ENCODE measurements at places on chromosomes 1 and 21. TPM values are rescaled to one million over a fixed set of nuclear protein-coding genes. Genes with fewer than 3 reads are reported as not detected.
A peak's percentile ranks its signal among the peaks of the same experiment; 100 is the strongest.

DNA sequence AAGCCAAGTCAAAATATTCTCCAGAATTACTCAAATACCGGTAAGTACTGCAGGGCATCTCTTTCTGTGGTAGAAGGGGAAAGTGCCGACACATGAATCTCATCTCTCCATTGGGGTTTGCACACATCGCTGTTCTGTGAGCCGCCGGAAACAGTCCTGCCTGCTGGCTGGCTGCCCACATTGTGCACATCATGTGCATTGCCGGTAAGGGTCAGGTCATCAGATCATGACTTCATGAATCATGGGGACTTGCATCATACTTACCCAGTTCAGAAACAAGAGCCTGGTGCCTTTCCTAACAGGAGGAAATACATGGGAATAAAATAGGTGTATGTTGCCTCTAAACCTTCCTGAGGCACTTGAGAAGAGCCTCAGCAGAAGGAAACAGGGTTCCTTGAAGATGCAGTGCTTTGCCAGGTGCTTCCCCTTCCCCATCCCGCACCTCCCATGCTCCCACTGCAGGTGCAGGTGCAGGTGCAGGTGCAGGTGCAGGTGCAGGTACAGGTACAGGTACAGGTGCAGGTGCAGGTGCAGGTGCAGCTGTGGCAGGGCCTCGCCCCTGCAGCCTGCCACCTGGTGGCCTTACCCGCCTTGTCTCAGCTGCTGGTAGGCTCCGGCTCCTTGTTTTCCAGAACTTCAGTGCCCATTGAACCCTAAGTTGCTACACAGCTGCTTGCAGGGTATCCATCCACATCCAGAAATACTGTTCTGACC lies 26.5 kb downstream of the GPR137B start:
- no peak for DNase-seq

- DNase-seq, result no peak
Observed at GRCh38 chr1:37442644-37443043, 31.7 kb upstream of the ZC3H12A start.

DNA sequence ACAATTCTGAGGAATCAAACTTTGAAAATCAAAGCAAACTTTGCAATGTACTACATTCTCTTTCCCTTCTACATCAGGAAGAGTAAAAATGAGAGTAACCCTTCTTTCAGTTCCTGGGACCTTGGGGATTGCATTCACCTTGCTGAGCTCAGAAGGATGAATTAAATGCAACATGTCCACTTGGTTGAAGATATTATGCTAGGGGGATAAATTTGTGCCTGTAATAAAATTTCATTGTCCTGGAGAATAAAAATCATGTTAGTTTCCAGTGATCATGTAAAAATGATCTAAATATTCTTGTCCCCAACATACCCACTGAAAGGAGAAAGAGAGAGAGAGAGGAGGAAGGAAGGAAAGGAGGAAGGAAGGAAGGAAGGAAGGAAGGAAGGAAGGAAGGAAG lies 587.1 kb upstream of the NEGR1 start:
- DNase-seq, result no peak

- no peak for DNase-seq
Observed at GRCh38 chr1:97017895-97018294, 296.3 kb downstream of the PTBP2 start.

DNA sequence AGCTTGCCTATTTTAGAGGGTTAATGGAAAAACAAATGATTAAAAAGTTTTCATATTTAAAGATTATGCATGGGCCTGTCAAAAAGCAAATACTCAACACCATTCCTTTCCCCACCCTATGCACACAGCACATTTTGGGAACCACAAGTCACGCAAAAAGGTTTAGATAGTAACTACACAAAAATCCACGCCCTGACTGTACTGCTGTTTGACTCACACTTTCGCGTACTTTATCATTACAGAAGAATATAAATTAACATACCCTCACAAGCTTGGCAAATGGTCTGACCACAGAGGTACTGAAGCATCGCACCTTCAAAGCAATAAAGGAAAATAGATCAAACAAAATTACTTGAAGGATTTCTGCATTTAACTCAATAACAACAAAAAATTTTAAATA lies 1.4 kb downstream of the ATP5PO start:
- no peak for DNase-seq

DNA sequence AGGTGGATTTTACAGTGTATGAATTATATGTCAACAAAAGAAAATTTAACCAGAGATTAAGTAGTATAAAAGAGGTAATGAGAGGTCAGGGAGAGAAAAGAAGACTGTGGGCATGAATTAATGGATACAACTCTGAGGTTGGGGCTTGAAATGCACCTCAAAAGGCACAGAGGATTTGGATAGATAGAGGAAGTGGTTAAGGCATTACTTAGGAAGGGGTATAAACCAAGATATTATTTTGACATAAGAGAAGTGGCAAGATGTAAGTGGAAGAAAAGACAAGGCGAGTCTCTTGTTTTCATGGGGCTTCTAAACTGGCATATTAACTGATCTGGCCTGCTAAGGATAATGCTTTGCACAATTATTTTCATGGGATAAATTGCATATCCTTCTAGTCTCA lies 34.1 kb downstream of the RAP1A start:
- no peak for DNase-seq

DNA sequence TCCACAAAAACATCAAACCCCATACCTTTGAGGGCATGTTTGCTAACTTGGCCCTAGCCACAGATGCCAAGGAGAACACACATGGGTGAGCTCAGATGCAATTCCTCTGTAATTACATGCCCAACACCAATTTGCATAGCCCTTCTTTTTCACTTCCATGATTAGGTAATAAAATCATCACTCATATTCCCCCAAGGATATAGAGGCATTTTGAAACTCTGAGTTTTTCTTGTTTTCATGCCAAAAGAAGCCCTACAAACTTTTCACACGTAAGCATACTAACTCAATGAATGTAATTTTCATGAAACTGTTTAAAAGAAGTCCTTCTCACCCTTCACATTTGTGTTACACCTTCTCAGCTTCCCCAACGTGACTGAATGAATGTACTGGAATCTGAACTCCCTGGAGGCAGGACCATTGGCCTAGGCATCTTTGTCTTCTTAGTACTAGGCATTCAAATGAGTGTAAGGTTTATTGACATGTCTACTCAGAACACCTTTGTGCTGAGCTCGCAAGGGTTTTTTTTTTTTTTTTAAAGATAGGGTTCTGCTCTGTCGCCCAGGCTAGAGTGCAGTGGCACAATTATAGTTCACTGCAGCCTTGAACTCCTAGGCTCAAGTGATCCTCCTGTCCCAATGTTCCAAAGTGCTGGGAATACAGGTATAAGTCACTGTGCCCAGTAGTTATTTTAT lies 31.0 kb downstream of the FBXO42 start:
- no peak for DNase-seq

DNA sequence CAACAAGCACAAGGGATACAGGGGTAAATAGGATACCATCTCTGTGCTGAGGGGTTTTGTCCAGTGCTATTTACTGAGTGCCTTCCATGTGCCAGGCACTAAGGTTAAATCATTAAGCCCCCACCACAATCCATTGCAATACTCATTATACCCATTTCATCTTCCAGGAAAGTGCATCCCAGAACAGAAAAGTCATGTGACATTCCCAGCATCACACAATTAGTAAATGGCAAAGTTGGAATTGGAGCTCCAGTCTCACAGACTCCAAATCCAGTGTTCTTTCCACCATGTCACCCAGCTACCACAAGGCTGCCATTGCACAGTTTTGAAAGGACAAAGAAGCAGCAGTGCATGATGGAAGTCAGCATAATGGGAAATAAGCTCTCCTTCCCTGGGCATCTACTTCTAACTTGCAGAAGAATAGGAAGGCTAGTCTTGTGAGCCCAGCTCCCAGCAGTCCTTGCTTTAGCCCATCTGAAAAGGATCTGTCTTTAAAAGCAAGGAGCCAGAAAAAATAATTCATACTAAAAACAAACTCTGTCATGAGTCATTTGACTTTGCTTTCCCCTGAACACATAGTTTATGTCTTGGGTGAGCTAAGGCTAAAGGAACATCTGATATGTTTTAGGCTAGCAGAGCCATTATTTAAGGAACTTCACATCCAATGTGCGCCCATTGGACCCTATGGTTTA lies 111.4 kb upstream of the HOOK1 start:
- no peak for DNase-seq

DNA sequence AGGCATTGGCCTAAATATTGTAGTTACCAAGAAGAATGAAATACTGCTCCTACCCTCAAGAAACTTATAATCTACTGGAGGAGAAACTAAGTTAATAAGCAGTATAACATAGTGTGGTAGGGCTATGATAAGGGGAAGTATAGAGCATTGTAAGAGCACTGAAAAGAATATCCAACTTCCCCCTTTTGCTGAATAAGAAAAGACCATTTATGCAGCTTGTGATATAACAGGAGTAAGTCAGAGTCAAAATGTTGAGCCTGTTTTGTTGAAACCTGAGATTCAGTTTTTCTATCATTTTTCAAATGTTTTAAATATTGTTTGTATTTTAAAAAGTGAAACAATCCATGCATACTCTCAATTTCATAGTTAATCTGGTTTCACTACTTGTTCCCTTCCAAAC lies 48.3 kb upstream of the FCRL4 start:
- no peak for DNase-seq

GRCh38 chr1:43851561-43852338 lies 81.9 kb upstream of the ARTN start:
- DNase-seq, result peak; percentile 69

DNA sequence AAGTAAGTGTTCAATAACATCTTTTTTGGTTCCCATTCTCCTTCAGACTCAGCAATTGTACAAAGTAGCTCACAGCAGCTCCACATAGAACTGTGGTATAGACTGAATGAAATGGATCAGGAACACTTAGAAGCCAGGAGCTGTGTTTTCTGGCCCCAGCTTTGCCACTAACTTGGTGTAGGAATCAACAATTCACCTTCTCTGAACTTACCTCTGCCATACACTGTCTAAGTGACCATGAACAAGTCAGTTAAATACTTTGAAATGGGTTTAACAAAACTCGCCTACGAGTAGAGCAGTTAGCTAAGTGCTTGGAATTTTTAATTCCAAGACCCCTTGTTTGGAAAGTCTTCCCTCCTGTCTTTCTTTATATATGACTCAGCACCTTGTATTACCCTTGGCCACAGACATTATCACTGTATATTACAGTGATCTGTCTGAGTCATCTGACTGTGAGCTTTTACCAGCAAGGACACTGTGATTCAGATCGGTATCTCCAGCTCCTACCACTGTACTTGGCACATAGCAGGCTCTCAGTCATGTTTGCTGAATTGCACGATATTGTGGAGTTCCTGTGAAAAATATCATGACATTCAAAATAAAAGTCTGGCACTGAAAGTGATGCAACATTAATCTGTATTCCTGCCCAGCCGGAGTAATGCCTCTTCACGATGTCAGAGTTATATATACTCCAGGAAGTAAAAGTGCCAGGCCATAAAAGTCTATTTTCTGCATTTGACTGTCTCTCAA lies 101.7 kb upstream of the BEND5 start:
- DNase-seq, result no peak

- DNase-seq, result no peak
Observed at GRCh38 chr1:87806379-87807094, 477.9 kb downstream of the LMO4 start.

- no peak for DNase-seq
Observed at GRCh38 chr1:198253668-198254067, 96.9 kb downstream of the NEK7 start.

DNA sequence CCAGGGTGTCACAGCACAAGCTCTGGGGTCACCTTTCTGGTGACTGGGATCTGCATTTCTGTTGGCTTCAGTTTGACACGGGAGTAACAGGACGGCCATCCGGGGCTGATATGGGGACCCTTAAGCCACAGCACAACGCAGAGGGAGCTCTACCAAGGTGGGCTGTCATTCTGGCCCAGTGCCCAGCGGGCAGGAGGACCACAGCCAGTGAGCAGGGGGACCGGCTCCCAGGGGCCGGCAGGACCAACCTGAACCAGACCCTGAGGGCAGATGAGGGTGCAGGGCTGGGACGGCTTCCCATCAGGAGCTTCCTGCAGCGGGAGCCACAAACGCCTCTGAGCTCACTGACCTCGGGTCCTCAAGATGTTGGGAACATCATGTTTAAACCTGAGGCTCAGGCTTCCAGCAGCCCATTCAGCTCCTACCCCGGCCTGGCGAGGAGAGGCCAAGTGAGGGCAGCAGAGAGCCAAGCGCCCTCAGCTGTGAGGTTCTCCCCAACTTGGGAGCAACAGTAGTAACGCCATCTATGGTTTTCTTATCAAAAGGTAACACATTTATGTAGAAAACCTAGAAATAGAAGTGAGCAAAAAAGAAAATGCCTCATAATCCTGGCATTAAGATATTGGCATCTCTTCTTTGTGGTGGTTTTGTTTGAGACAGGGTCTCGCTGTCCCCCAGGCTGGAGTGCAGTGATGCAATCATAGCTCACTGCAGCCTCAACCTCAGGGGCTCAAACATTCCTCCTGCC lies 26.8 kb downstream of the TMEM201 start:
- no peak for DNase-seq

DNA sequence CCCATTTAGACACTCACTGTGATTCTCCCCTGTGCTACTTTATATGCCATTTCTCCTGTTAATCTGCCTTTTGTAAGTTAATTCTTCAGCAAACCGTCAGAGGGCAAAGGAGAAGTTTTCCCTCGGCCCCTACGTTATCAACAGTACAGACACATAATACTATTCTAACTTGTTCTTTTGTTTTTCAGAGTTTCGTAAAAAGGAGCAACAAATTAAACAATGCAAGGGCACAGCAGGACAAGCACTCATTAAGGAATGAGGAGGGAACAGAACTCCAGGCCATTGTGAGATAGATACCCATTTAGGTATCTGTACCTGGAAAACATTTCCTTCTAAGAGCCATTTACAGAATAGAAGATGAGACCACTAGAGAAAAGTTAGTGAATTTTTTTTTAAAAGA lies 32.3 kb downstream of the CNN3 start:
- DNase-seq, result no peak

DNA sequence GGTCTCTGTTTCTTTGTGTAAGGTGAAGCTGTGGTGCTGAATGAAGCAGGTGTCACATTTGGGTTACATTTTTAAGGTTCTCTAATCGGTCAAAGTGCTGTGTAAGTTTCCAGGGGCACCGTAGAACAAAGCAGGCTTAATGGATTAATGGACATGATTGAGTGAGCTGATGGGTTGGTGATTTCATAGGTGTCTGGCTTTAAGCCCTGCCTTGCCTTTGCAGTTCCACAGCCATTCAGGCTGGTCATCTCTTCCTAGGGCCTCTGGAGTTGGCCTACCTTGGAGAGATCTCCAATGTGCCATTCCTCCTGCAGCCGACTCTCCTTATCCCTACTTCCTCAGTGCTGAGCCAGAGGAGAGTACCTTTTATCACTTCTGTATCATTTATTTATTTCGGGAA lies 15.2 kb downstream of the GALNT2 start:
- no peak for DNase-seq

GRCh38 chr1:64887689-64888217 lies 78.6 kb downstream of the JAK1 start:
- DNase-seq, result no peak

GRCh38 chr1:13927736-13928135 lies 227.7 kb downstream of the PRDM2 start:
- peak; percentile 66 for DNase-seq

GRCh38 chr21:36889401-36889800 lies 77.1 kb downstream of the HLCS start:
- peak; percentile 48 for DNase-seq

Gene NRAS
- total RNA-seq, result 35.9 TPM

Gene IFI16
- 65.9 TPM for total RNA-seq

Gene C1orf141
- total RNA-seq, result not detected

Gene SPRR1B
- total RNA-seq, result not detected

Data from osteocyte (in vitro differentiated cells).